ENCODE measurements at places on chromosomes 1 and 21.
A peak's percentile ranks its signal among the peaks of the same experiment; 100 is the strongest.

- DNase-seq = no peak
These were observed 12.6 kb upstream of the GIPC2 start for GRCh38 chr1:78032996-78033796.

- DNase-seq = no peak
These were observed 154.3 kb downstream of the PDE4B start for GRCh38 chr1:65946960-65947359.

GRCh38 chr1:53344921-53345838 lies 17.3 kb upstream of the LRP8 start:
- no peak for DNase-seq

DNA sequence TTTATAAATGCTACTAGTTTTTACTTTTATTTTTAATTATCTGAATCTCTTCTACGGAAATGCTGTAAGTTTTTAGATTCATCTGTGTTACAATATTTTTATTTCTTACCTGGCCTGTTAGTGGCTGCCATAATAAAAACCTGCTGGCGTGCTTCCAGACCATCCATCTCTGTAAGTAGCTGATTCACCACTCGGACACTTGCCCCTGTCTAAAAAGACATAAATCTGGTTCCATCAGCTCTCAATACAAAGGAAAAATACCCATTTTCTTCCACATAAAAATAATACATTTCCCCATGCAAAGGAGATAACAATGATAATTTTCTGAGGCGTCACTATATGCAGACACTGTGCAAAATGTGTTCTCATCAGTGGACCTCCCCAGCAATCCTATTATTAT lies 62.0 kb downstream of the NVL start:
- no peak for DNase-seq

- no peak for DNase-seq
These were observed 37.9 kb downstream of the CDK18 start for GRCh38 chr1:205542367-205542766.

- no peak for DNase-seq
These were observed 15.1 kb upstream of the TARBP1 start for GRCh38 chr1:234494049-234494448.

- DNase-seq = no peak
These were observed 156.5 kb downstream of the CASZ1 start for GRCh38 chr1:10639775-10640578.

GRCh38 chr1:68963353-68963752 lies 466.5 kb upstream of the DEPDC1 start:
- no peak for DNase-seq

- DNase-seq = no peak
These were observed 59.7 kb downstream of the INAVA start for GRCh38 chr1:200954434-200954833.

DNA sequence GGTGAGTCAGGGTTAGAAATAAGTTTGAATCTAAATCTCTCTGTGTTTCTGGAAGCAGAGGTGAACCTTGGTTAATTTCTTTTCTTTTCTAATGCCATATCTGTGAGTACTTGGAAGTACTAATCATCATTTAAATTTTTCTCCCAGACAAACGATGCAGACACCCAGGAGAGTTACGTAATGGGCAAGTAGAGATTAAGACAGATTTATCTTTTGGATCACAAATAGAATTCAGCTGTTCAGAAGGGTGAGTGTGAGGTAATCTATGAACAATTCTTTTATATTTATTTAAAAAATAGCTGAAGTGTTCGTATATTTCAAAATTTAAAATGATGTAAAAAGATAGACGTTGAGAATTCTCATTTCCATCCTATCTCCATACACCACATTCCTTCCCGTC lies 11.2 kb downstream of the C4BPA start:
- DNase-seq = no peak

DNA sequence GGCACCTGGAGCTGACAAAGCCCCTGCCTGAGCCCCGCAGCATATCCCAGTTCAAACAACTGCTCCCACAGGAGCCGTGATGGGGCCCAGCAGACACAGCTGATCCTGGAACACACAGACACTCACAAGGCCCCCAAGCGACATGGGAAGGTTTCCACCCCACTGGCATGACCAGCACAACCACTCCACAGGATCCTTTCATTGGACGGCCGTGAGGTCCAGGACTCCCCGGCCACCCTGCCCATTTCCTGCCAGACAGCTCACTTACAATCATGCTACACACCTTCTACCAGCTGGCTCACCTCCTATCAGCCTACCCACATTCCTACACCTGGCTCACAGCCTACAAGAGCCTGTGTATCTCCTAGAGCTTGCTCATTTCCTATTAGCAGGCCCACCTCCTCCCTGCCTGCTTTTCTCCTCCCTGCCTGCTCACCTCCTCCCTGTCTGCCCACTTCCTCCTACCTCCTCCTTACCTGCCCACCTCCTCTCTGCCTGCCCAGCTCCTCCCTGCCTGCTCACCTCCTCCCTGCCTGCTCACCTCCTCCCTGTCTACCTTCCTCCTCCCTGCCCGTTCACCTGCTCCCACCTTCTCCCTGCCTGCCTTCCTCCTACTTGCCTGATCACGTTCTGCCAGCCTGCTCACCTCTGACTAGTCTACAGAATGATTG lies 73.9 kb downstream of the MATN1 start:
- no peak for DNase-seq

DNA sequence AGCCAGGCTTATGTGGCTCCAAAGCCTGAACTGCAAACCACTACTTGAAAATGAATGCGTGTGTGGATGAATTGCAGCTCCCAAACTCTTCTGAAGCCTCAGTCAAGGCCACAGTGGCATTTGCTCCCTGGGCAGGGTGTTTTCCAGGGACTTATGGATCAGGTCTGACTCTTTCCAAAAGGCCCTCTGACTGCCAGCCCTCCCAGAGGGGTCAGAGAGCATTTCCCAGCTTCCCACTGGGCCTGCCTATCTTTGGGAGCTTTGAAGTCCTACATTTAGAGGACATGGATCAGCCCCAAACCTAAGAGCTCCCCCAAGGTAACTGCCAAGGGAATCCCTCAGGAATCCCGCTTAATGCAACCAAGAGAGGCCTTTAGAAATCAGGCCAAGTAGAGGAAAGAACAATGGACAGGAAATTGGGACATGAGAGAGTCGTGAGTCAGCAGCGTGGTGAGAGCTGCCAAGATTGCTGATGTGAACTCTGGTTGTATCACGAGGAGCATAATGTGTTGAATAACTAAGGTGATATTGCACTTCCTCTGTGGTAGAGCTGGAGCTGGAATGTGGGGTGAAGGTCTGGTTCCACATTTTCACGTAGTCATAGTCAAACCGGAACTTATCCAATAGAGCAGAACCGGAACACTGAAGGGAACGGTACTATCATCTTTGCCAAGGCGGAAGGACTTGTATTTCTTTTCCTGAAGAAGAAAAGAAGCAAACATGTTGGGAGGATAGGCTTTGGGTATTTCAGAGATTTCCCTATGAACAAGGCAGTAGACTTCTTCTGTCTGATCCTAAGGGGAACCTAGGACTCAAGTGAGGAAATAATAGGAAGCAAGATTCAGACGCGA lies 99.4 kb upstream of the JUN start:
- DNase-seq = peak; percentile 69

- DNase-seq = peak; percentile 98
These were observed 47.4 kb upstream of the ENAH start for GRCh38 chr1:225700164-225700821.

DNA sequence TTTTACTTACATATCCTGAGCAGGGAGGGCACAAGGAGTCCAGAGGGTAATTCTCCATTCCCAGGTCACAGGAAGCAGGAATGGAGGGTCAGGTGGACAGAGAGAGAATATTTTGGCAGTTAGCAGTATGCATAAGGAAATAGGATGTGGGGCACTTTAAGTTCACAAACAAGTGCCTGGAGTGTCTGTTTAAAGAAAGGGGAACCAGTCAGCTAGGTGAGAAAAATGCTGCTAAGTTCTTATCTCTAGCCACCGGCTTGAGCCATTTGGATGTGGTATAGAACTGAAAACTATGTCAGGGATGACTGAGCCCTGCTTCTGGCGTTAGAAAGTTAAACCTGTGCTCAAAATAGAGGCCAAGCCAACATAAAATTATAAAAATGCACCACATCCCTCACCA lies 739.7 kb upstream of the NCAM2 start:
- no peak for DNase-seq

DNA sequence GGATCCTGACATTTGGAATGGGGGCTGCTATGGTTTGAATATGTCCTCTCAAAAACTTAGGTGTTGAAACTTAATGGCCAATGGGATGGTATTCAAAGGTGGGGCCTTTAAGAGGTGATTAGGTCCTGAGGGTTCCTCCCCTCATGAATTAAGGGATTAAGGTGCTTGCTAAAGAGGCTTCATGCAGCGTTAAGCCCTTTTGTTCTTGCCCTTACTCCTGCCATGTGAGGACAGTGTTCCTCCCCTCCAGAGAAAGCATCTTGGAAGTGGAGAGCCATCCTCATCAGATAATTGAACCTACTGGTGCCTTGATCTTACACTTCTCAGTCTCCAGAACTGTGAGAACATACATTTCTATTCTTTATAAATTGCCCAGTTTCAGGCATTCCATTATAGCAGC lies 146.6 kb downstream of the KCNJ6 start:
- DNase-seq = no peak

DNA sequence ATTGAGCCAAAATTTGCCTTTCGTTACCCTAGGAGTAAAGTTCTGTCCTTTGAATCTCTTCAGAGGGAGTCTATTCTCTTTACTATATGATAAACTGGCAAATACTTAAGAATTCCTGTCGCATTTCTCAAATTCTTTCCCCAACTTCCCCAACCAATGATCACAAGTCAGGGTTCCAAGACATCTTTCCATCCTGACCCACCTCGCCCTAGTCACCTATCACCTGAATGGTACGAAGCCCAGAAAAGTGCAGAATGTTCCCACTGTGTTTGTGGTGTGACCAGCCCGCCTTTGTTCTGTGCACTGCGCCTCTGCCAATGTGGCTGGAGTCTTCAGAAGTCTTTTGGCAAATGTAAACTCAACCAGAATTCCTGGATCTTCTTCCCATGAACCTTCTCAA lies 132.5 kb downstream of the RNF220 start:
- DNase-seq = no peak

DNA sequence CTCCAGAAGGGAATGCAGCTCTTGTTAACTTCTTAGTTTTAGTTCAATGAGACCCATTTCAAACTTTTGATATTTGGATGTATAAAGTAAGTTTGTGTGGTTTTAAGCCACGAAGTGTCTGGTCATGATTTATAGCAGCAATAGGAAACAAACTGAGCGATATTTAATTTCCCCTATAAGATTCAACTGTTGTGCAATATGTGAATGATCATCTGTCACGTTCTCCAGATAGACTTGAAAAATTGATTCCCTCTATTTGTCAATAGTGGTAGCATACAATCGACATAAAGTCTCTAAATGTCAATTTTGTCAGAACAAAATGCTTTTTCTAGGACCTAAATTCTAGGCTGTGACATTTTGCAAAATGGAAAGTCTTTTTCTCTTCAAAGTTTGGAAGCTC lies 240.1 kb downstream of the KCTD3 start:
- DNase-seq = no peak

GRCh38 chr1:59438058-59438560 lies 141.2 kb downstream of the FGGY start:
- no peak for DNase-seq

GRCh38 chr1:225928186-225929175 lies 4.4 kb upstream of the PYCR2 start:
- no peak for DNase-seq

GRCh38 chr1:117857418-117857817 lies 72.0 kb downstream of the GDAP2 start:
- no peak for DNase-seq

DNA sequence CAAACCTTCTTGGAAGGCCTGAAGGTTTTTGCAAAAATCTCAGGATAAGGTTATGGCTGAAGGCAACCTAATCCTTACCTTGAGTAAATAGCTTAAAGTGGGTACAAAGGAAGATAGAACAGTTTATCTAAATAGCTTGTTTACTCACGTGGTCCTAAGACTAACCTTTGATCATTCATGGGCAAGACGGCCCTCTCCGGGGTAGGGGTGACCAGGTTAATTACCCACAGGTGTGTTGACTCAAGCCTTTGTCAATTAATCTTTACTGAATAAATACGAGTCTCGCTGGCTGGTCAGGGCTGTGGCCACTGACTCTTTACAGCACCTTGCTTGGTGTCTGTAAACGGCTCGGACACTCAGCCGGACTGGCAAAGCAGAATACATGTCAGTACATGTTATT lies 10.8 kb downstream of the AADACL4 start:
- DNase-seq = no peak

DNA sequence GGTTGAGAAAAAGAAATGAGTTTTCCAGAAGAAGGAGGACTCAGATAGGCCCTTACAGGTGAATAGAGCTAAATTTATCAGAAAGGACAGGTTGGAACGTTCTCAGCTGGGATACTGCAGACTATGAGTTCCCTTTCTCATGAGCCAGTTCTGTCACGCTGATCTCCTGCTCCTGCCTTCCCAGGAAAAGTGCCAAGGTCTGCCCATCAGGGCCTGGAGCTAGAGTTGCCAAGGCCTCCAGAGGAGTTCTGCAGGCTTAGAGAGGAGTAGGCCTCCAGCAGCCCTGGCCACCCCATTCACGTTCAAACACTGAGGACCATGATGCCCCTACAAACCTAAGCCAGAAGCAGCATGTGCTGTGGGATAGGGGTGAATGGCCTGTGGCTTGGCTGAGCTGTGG lies 126.8 kb upstream of the TNR start:
- no peak for DNase-seq

DNA sequence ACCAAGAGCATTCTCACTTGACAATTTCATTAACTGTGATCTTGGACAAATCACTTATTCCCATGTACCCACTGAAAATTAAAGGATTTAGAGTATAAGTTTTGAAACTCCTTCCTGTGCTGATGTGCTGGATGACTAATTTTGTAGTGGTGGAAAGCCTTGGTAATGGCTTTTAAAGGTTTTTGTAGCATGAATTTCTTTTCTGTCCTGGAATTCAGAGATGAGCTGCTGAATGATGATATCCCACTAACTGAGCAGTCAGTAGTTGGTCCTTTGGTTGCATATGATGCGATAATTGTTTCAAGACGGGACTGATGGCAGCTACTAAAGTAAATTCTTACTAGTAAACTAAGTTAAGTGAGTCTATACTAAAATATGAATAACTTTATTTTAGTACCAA lies 5.2 kb downstream of the RPL5 start:
- no peak for DNase-seq

GRCh38 chr1:246805135-246805716 lies 81.0 kb downstream of the SCCPDH start:
- no peak for DNase-seq

DNA sequence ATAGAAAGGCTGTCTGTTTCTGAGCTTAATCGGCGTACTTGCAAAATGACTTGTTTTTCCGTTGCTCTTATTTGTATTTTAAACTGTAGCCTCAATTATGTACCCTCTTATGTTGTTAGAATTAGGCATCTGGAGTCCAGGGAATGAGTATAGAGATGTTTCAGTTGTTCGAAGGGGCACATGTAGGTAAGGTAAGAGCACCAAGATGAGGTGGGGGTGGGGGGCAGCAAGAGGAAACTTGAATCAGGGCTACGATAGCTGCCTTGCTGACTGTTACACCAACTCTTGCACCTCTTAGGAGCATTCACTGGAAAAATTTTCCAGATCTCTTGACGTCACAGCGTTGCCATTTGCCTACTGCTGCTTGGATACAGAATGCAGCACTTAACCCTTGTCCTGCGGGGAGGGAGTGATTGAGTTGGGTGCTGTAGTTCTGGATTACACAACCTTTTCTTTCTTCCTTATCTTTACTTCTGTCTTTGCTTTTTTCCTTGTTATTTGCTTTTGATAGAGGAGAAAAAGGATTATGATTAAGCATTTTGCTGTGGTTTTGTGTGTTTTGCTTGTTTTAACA lies 3.2 kb downstream of the ATP1B1 start:
- DNase-seq = peak; percentile 37

- DNase-seq = no peak
These were observed 12.6 kb downstream of the FLG2 start for GRCh38 chr1:152347116-152347728.
